GM12878 (cell line): ENCODE measurements at places on chromosomes 5 and 9.

DNA sequence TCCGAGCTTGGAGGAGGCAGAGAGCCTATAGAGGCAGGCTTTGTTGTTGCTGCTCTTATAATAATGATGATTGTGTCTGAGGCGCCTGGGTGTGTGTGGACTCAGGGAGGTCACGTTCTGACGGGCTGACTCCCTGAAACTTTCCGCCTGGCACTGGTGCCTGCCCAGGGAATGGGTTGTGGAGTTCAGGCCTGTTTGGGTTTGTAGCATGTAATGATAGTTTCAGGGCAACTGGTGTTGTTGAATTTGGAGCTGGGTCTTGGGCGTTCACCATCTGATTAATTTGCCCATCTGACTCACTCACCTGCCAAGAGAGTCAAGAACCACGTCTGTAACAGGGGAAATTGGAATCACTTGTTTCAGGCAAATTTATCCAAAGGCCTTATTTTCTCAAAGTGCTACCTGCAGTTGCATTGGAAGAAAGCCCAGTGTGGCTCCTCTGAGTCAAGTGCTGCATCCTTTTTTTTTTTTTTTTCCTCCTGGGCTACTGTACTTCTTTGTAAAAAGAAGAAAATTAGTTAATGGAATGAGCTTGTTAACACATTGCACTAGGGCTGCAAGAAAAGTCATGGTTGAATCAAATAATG lies 386.5 kb downstream of the GADD45G start:
- DNase-seq: no peak

DNA sequence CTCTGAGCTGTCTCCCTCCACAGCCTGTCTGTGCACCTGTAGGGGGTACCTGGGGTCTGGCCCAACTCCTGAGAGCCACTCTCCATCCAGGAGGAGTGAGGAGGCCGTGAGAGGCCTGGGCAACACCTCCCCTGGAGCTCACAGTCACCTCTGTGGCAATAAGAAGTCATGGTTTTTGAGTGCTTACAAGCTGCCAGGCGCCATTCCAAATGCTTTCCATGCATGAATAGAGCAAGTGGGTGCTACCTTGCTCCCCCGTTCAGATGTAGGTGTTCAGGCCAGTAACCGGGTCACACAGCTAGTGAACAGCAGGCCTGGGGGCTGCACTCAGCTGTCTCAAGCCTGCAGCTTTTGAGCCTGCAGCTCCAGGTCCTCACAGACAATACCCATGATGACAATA lies 30.6 kb downstream of the CORO2A start:
- no peak for DNase-seq

DNA sequence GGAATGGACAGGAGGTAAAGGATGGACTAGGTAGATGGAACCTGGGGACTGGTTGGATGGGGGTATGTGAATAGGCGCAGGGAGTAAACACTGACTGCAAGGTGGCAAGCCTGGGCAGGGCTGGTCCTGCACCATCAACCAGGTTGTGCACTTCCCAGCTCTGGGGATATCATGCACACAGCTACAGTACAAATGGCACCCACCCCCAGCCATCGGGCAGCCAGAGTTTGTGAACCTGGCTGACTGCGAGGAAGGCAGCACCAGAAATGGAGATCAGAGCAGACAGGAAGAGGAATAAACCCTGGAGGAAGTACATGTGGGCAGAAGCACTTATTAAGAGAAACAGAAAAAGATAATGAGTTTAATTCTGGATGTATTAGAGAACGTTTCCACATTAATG lies 229.1 kb downstream of the ESM1 start:
- no peak for DNase-seq

DNA sequence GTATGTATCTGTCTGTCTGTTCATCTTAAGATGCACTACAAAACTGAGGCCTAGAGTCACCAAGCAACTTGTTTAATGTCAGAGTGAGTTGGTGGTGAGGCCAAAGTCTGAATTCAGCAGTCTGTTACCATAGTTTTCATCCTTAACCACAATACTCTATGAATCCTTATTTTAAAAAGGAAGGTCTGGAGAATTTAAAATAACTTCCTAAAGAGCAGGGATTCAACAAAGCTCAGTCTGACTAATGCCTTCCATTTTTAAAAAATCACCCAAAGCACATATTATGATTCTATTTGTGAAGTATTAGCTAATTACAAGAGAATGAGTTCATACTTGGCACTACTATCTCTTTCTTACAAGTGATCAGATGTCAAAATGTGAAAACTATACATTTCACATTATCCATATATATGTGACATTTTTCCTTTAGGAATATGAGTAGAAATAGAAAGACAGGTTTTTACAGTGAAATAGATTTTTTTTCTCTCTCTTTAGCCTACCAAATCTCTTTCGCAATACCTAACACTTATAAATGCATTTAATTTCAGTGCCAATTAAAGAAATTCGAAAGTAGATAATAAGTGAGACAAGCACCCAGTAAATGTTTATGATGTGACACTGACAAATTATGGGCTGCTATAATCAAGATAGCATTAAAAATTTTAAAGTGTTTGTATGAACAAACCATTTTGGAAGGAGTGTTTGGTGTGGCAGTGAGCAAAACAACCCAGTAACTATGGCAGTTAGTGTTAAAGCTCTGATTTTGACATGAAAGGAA lies 102.3 kb upstream of the CDKN2B start:
- DNase-seq: no peak

- DNase-seq: no peak
These were observed 40.7 kb upstream of the HSD17B3 start for GRCh38 chr9:96342571-96343245.

DNA sequence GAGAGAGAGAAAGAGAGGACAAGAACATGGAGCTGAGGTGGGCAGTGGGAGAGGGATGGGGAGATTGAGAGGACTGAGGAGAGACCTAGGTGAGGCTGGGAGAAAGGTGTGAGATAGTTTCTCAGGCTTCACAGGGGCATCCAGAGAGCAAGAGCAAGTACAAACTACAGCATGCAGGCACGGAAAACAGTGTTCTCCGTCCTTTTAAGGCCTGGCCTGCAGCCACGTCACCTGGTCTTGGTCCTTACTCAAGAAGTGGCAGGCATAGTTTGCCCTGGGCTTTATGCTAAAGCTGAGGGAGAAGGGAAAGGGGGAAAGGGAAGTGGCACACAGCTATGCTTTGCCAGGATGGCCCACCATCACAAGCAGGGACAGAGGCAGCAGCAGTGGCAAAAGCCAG lies 65.7 kb downstream of the SIL1 start:
- DNase-seq: no peak

DNA sequence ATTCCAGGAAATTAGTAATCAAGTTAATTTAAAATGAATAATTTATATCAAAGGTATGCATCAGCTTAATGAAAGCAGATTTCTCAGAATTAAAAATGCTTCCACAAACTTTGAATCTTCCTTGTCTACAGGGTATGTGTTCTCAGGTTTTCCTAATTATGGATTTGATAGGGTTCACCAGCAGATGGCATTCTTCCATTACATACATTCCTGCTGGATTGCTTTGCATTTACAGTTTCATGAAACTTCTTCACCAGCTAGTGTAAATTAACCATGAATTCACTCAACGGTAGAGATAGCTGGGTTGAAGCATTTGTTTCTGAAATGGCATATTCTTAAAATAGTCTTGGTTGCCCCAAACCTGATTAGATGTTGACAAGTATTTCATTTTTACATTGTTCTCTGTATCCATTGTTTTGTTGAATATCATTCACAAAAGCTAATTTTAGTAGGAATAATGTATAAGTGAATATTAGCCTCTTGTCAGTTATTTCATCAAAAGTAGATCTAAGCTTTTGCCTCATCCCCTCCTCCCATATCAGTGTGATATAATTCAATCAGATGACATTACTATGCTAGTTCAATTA lies 68.7 kb upstream of the WDR41 start:
- peak; percentile 48 for DNase-seq

DNA sequence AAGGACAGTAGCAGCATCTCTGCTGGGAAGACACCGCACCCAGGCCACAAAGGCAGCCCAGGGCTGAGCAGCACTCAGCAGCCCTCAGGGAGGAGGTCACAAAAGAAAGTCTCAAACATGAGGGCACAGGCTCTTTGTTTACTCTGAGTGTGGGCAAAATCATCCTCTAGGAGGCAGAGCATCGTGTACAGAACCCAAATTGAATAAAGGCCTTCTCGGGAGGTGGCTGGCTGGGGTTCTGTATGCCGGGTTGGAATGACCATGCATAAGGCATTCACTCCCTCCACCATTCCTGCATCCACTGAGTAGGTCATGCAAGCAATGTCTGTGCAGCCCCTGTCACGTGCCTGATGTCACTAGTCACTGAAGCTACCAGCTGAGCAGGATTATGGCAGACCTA lies 412.8 kb downstream of the SPOCK1 start:
- no peak for DNase-seq

- no peak for DNase-seq
These were observed 49.7 kb downstream of the OLFM1 start for GRCh38 chr9:135136991-135137832.

- no peak for DNase-seq
These were observed 508.3 kb upstream of the DAB2 start for GRCh38 chr5:39933061-39933460.

- no peak for DNase-seq
These were observed 7.0 kb upstream of the SH3GL2 start for GRCh38 chr9:17571825-17572224.
